ENCODE measurements at places on chromosomes 6 and 20.

GRCh38 chr6:88365230-88365629 lies 199.1 kb upstream of the CNR1 start:
- peak; percentile 62 for DNase-seq

GRCh38 chr20:5039255-5039657 lies 37.9 kb upstream of the SLC23A2 start:
- no peak for DNase-seq

DNA sequence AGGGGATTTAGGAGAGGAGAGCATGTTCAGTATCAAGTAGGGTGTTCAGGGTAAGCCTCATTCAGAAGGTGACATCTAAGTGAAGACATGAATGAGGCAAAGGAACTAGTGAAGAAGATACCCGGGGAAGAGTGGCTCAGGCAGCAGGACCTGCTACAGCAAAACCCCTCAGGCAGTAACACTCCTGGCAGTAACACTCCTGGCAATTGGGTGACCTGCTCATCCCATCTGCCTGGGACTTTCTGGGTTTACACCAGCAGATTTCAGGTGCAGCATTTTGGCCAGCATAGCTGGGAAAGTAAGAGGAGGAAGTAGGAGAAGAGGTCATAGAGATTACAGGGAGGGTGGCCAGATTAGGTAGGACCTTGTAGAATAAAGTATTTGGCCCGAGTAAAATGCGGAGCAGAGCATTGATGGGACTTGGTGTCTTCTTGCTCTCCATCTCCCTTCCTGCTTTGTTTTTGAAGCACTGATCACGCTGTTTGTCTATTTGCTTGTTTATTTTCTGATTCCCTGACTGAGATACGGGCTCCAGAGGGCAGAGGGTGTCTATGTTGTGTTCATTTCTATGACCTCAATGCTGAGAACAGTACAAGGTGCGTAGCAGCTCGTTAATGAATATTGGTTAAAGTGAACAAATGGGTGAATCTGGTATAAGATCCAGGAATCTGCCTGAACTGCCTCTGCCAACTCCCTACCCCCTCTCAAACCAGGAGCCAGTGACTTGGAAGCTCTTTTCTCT lies 88.3 kb downstream of the IYD start:
- DNase-seq: no peak

- DNase-seq: no peak
Observed at GRCh38 chr20:39516964-39517363, 554.8 kb downstream of the DHX35 start.

DNA sequence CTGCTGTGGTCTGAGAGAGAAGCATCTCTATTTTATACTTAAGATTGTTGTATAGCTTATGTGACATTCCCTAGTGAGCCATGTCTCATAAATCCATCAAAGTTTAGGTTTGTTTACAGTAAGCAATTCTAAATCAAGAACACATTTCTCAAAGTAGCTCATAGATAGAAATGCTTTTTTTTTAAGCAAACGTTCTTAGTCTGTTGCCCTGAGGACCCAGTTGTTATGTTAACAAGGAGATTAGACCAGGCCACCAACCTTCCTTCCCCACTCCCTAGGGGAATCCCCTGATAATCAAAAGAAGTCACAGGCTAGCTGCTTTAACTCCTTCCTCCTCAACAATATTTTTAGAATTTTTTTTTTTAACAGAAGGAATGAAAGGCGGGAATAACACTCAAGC lies 169.0 kb downstream of the FUT9 start:
- no peak for DNase-seq

DNA sequence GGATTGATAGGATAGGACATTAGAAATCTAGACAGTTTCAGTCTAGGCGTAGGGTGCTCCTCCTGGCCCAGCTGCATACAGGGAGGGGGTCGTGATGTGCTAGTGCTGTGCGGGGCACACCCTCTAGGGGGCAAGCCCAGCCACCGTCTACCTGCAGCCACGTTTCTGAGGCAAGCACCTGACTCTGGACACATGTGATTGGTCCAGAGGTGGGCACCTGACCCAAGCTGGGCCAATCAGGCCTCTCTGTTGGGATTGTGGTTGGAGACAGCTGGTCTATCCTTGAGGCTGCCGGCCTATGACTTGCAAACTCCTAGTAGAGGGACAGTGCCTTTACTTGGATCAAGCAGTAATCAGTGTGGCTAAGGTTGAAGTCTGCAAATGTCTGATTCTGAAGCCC lies 317.1 kb downstream of the BMP7 start:
- no peak for DNase-seq

DNA sequence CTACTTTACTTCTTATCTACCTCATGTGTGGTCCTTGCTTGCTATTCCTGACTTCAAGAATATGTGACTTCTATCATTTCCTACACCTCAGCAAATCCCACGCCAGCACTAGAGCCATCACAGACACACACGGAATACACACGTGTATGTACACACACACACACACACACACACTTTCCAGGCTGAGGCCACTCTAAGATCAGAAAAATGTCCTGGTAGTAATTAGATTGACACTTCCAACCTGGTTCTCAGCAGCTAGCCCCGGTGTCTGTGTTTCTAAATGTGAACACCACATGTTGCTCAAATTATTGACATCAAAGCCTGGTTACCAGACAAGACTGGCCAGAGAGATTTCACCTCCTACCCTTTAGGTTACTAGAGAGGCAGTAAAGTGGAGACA lies 54.1 kb upstream of the SASH1 start:
- DNase-seq: no peak

GRCh38 chr6:49430866-49431265 lies 32.2 kb downstream of the MMUT start:
- DNase-seq: no peak

- DNase-seq: no peak
Observed at GRCh38 chr6:89555031-89555430, 83.5 kb downstream of the LYRM2 start.

- peak; percentile 72 for DNase-seq
Observed at GRCh38 chr20:50915424-50915823, 15.8 kb downstream of the ADNP start.

DNA sequence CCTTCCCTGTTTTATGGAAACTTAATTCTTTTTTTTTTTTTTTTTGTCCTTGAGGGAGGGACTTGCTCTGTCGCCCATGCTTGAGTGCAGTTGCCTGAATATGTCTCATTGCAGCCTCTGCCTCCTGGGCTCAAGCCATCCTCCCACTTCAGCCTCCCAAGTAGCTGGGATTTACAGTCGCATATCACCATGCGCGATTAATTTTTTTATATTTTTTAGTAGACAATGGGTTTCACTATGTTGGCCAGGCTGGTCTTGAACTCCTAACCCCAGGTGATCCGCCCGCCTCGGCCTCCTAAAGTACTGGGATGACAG lies 654 bp downstream of the TMEM14C start:
- no peak for DNase-seq

DNA sequence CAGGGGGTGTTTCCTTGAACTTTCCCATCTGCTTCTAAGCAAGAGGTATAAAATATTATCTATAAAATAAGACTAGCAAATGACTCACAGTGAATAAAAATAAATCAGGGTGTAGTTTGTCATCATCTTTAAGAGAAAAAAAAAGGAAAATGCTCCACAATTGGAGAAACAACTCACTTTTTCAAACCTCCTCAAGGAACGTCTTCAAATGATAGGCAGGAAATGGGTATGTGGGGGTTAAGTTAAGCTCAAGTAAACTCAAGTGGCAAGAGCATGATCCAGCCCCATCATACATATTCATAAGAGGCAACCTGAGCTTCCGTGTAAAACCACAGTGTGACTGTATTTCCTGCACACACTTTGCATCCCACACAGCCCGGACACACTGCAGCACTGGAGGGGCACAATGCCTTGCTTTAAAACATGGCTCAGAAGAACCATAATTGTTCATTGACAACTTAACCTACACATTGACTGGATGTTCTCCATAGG lies 58.5 kb upstream of the CEP85L start:
- DNase-seq: peak; percentile 87

DNA sequence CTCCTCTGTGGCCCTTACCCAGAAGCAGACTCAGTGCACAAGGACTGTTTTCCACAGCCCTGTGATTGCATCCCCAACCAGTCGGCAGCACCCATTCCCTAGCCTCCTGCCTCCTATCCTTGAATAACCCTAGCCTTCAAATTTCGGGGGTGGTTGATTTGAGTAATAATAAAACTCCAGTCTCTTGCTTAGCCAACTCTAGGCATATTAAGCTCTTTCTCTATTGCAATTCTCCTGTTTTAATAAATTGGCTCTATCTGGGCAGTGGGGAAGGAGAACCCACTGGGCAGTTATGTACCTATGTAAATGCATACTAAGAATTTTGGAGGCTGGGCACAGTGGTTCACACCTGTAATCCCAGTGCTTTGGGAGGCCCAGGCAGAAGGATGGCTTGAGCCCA lies 70.6 kb upstream of the ZMYND8 start:
- no peak for DNase-seq

GRCh38 chr20:46582648-46583047 lies 32.2 kb upstream of the OCSTAMP start:
- no peak for DNase-seq

DNA sequence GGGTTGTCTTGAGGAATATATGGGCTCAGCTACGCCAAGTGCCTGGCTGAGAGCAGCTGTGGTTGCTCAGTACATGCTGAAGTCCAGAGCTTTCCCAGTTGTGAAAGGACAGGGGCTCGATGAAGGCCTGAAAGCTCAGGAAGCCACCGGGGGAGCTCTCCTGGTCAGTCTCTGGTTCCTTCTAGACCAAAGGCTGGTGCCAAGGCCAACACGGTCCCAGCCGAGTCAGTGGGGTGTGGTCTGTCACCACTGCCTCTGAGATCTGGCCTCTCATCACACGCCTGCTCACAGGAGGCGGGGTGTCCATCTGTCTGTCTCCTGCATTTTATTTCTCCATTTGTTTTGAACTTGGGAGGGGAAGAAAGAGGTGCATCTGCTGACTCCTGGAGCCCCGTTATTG lies 4.9 kb upstream of the FAM83C start:
- peak; percentile 27 for DNase-seq

GRCh38 chr20:39627765-39628164 lies 665.6 kb downstream of the DHX35 start:
- no peak for DNase-seq

DNA sequence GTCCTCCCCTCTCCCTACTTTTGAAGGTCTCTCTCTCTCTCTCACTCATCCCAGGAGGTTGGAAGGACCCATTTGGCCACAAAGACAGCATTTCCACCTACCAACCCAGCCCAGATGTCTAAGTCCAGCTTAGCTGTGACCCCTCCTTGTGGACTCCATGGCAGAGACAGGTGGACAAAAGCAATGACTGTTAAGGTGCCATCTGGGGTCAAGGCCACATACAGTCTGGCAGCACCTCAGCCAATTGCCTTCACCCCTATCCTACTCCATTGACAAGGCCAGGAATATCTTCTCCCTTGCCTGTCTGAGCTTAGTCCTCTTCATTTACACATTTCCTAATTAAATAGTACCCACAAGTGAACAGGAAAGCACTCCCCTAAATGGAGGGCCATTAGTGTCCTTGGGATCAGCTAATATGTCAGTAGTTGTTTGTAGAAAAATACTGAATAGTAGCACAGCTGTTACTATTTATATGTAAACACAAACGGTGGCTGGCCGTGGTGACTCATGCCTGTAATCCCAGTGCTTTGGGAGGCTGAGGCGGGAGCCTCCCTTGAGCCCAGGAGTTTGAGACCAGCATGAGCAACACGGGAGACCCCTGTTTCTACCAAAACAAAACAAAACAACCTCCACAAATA lies 28.8 kb downstream of the GCM1 start:
- DNase-seq: peak; percentile 74
